NB4 (cell line): ENCODE measurements at places on chromosomes 12 and 14.
A peak's percentile ranks its signal among the peaks of the same experiment; 100 is the strongest.

- no peak for DNase-seq
Observed at GRCh38 chr14:68968051-68968450, 11.1 kb downstream of the ACTN1 start.

DNA sequence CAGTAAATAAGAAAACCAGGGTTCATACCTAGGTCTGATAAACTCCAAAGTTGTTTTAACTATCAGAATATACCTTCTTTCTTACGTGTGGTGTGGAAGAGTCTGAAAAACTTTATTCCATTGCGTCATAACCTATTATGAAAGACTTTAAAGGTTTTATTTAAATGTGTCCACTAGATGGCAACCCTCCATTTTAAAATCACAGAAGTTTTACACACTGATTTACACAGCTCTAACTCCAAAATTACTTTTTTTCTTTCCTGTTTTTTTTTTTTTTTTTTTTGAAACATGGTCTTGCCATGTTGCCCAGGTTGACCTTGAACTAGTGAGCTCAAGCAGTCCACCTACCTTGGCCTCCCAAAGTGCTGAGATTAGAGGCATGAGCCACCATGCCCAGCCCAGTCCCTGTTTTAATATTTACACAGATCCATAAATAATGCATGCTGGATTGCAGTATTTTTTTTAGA, 17.3 kb upstream of the TMPRSS12 start:
- DNase-seq: peak; percentile 80

- no peak for DNase-seq
Observed at GRCh38 chr12:19431407-19432308, 7.6 kb upstream of the AEBP2 start.

DNA sequence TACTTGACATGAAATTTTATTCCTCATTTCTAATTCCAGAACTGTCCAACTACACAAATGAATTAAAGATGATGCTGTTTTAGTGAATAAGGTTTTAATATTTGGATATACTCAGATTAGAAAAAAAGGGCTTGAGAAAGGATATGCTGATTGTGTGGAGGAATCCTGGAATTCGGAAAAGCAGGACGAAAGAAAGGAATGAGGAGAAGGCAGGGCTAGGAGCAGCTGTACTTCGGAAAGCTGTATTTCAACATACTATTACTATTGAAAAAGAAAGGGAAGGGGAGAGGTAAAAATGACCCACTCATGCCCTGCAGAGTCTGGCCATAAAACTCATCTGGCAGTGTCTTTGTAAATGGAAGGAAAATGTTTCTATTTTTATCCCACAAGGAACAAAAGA, 63.1 kb upstream of the PLBD1 start:
- DNase-seq: no peak

DNA sequence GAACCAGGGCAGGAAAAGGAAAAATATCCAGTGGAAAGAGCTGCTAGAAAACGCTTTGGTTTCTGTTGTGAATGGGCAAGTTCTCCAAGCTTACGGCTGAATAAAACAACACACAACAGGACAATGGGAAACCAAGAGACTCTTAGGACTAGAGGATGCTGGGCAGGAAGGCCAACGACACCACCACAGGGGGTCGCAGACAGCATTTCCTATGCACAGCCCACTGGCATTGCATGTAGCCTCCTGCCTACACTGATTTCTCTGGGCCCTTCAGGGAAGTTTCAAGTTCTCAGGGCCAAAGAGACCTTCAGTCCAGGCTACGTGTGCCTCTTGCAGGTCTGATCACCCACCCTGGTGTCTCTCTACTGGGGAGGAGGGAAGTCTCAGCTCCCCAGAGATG, 108.0 kb downstream of the RIMBP2 start:
- peak; percentile 22 for DNase-seq

- no peak for DNase-seq
Observed at GRCh38 chr12:131466306-131466705, 244.6 kb upstream of the SFSWAP start.

DNA sequence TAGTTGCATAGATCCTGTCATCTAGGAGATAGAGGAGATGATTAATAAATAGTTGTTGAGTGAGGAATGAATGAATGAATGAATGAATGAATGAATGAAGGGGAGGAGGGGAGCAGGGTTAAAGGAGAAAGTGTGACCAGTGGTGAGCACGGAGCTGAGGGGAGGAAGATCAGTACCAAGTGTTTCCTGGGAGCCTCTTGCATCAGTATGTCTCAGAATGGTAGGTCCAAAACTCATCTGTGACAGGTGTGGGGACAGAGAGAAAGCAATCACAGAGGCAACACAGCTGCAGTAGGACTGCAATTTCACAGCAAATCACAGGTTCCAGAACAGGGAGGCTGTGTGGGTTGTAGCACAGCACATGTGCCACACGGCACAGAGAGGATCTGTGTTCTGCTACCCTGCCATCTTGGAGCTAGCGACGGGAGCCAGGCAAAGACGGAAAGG, 14.5 kb upstream of the TNFRSF1A start:
- DNase-seq: no peak

- peak; percentile 23 for DNase-seq
Observed at GRCh38 chr14:35254736-35255135, 37.4 kb upstream of the PSMA6 start.

DNA sequence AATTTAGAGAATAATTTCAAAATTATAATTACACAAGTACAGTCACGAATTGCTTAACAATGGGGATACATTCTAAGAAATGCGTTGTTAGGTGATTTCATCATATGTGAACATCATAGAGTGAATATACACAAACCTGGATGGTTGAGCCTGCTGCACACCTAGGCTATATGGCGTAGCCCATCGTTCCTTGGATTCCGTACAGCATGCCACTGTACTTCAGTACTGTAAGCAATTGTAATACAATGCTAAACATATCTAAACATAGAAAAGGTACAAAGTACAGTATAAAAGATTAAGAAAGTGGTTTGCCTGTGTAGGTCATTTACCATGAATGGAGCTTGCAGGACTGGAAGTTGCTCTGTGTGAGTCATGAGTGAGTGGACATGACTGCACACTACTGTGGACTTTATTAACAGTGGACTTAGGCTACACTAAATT, 286.2 kb downstream of the CACNA1C start:
- DNase-seq: no peak

GRCh38 chr12:58503731-58504130, 416.6 kb downstream of the LRIG3 start:
- no peak for DNase-seq

DNA sequence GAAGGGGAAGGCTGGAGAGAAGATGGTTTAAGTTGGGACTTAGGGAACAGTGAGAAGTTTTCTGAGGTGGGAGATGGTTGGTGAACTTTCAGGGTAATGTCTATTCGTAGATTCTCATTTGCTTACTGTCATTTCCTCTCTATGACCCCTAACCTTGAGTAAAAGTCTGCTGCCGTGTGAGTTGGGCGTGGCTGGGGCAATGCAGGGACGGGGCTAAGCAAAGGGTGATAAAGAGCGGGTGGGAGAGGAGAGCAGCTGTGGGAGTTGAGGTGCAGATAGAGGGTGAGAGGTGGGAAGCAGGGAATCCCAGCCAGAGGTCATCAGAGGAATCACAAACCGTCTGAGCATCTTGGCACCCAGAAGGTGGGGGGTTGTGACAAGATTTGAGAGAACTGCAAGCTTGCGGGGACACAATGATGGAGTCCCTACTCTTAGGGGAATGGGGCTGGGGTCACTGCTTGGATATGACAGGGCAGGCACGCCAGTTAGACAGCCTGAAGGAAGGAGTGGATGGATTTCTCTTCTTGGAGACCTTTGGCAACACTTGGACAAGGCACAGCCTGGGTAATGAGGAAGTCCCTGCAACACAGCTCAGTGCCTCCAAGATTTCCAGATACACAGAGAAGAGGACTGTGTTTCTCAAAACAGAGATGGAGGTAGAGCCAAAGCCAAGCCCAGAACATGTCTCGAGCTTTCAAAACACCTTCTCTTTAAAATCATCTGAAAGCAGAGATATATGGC, 45.9 kb upstream of the CTDSP2 start:
- DNase-seq: no peak

- DNase-seq: no peak
Observed at GRCh38 chr14:103576371-103577024, 13.7 kb downstream of the COA8 start.

GRCh38 chr12:124852911-124853427, 10.7 kb downstream of the SCARB1 start:
- DNase-seq: peak; percentile 65

- DNase-seq: no peak
Observed at GRCh38 chr14:54676812-54677708, 110.1 kb downstream of the SAMD4A start.

DNA sequence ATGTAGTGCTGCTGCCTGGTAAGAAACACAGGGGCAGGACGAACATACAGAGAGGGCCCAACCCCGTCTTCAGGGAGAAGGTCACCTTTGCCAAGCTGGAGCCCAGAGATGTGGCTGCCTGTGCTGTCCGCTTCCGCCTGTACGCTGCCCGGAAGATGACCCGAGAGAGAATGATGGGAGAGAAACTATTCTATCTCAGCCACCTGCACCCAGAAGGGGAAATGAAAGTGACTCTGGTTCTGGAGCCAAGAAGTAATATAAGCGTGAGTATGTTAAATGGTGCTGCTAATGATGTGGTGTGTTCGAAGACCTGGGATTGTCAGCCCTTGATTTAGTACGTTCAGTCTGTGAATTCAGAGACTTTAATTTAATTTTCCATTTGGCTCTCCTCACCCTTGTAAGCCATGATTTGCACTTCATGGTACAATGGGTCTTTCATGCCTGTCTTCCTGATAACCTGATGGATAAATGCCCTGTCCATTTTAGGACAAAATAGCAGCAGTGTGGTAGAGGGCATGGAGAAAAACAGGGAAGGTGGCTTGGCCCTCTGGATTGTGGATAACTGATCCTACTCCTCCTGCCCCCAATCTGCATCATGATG, 318.9 kb downstream of the SNAPC1 start:
- no peak for DNase-seq

GRCh38 chr12:29921307-29921706, 137.6 kb upstream of the TMTC1 start:
- DNase-seq: peak; percentile 42

- DNase-seq: no peak
Observed at GRCh38 chr12:2267703-2268470, 215.1 kb downstream of the CACNA1C start.

DNA sequence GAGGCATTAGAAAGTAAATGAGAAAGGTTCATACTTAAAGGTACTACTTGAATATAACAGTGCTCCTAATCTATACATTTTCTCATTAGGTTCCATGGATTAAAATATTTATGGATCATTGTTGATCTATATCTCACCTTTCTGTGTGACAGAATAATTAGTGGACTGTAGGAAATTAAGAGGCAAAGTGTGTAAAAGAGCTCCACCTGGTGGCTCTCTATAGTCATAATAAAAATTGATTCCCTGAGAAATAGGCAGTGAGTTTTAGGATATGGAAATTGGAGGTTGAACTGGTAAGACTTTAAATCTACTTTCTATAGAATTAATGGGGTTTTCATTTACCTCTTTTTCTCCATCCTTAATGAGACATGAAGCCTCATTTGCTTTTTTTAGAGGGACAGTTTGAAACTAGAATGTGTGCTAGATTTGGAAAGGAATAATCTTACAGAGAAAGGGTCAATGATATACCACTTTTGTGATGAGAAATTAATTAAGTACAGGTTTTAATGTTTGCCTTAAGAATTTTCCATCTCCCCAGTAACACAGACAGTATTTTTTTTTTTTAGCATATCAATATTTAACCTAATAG, 11.8 kb upstream of the DERA start:
- peak; percentile 43 for DNase-seq

- peak; percentile 45 for DNase-seq
Observed at GRCh38 chr14:59427653-59428580, 37.3 kb downstream of the GPR135 start.

DNA sequence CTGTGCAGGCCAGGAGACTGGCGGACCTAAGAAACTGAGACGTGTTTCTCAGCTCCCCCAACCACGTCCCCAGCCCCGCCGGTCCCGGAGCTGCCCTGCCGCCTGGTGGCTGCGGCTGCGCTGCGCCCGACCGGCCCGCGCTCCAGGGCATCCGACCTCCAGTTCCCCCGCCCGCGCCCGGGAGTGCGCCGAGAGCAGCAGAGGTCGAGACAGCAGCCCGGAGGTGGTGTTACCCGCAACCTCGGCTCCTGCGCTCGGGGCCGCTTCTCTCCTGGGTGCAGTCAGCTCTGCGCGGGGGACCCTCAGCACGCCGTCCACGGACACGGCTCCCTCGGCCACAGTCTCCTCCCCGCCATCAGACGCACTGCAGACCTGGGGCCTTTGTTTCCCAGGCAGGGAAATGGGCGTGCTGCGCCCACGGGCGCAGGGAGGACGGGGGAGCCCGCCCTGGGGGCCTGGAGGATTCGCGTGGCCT, 21.6 kb upstream of the GPR132 start:
- DNase-seq: peak; percentile 90

GRCh38 chr12:108019862-108020261, 109.2 kb upstream of the WSCD2 start:
- no peak for DNase-seq

DNA sequence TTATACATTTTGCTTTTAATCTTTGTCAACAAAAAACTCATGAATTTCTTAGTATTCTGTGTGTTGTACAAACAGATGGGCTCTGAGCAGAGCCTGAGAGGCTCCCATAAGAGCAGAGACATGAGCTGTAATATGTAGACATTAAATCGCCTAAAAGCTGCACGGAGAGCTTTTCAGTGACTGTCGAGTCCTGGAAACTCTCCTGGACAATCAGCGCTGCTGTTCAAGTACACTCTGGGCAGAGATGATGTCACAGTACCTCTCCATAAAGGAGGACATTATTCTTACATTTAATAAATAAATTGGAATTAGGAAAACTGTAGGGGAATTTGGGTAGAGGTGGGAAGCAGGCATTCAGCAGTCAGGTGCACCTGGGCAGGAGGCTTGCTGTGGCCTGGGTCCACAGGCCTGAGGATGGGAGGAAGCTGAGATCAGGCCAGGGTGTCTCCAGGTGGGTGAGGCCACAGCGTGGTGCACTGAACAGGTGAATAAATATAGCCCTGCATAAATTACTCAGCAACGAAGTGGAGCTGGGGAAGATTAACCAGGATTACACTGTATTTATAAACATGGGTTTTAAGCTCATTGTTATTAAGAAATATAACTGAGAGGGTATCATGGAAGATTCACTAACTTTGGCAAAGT, 13.3 kb upstream of the TCL1A start:
- DNase-seq: no peak

DNA sequence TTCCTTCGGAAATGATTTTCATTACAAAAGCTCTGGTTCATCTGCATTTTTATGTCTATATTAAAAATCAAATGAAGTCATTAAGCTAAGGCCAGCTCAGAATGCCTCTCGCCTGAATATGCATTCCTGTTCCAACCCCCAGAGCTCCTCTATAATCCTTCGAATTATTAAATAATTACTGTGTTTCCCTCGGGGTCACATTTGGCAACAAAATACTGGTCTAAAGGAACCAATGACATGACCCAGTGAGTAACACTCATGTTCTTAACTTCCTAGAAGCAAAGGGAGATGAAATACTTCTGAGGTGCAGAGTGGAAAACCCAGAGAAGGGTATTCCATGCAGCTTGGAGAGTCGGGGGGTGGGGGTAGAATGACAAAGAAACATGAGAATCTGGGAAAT, 68.3 kb downstream of the FOXN3 start:
- DNase-seq: no peak

DNA sequence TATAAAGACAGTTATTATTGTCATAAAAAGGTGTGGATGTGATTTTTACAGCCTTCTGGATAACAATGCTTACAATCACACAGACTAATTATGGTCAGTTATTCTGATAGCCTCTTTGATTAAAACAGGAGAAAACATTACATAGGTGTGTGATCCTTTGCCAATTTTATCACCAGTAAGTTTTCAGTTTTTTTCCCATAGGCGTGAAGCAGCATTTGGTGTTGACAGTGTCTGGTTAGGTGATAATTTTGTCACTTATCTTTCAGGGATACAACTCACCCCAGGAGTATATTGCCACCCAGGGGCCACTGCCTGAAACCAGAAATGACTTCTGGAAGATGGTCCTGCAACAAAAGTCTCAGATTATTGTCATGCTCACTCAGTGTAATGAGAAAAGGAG, 208.8 kb downstream of the EPS8 start:
- DNase-seq: no peak
